Osteocyte (in vitro differentiated cells): ENCODE measurements at places on chromosomes 5 and 9.
A peak's percentile ranks its signal among the peaks of the same experiment; 100 is the strongest.

DNA sequence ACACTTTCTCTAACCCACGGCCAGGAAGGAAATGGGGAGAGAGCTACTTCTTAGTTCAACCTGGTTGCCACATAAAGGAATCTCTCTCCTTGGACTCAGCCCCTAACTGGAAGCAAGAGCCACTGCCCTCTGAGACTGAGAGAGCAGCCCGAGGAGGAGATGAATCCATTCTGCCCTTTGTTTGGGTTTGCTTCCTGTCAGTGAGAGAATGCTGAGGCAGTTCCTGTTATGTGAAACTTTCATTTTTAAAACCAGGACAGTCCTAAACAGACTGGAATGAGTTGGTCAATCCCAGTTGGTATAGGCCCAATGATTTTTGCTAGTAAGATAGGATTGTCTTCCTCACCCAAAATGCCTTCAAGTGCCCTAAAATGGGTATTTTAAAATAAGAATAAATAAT lies 205.1 kb downstream of the NTRK2 start:
- no peak overlapping the region for H3K4me3 ChIP-seq
- DNase-seq, result no peak
- H3K4me1 ChIP-seq, result peaks cover 9% of the 10 kb centered on the region
- no peaks in the 10 kb centered on the region for H3K36me3 ChIP-seq

DNA sequence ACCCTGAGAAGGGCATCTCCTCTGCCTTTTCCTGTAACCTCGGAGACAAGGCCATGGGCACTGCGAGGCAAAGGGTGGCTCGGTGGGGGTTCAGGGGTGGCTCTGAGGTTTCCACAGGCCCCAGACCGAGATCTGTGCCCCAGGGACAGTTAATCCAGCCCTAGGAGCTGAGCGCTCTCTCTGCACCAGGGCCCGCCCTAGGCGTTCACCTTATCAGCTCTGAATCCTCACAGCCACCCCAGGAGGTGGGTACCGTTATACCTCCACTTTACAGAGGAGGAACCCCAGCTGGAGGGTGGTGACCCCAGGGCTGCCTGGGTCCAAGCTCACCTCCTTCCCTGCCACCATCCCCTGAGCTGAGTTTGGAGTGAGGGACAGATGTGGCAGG lies 2.3 kb upstream of the ENG start:
- no peaks in the 10 kb centered on the region for H3K27me3 ChIP-seq
- no peak for DNase-seq
- no peak overlapping the region for H3K4me3 ChIP-seq
- no peaks in the 10 kb centered on the region for H3K36me3 ChIP-seq

DNA sequence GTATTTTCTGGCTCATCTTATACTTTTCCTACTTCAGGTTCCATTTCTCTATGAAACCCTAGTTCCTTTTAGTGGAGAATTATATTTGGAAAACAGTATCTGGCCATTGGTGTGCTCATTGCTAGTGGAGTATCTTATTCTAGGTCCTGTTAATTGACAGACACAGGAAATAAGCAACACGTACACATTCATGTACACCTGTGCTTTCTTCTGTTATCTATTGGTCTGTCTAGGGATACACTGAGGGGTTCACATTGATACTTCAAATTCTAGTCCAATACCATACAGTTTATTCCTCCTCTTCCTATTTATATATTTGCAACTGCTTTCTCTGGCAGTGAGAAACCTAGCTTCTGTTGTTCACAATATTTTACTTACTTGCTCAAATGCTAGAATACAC lies 110.2 kb downstream of the FER start:
- no peak overlapping the region for H3K27ac ChIP-seq
- peaks cover 8% of the 10 kb centered on the region for H3K36me3 ChIP-seq
- H3K4me1 ChIP-seq, result peaks cover 15% of the 10 kb centered on the region
- H3K4me3 ChIP-seq, result no peak overlapping the region
- no peaks in the 10 kb centered on the region for H3K27me3 ChIP-seq

GRCh38 chr9:96655198-96655851 lies at the start of gene PRXL2C:
TSS of gene PRXL2C (minus strand) at chr9:96655317. CDS start at chr9:96655281, 36 bp downstream.
- no peaks in the 10 kb centered on the region for H3K27me3 ChIP-seq
- H3K4me3 ChIP-seq, result peak within 1 kb of the TSS; percentile 94
- peak within 1 kb of the TSS; percentile 99 for H3K27ac ChIP-seq
- DNase-seq, result peak; percentile 94

DNA sequence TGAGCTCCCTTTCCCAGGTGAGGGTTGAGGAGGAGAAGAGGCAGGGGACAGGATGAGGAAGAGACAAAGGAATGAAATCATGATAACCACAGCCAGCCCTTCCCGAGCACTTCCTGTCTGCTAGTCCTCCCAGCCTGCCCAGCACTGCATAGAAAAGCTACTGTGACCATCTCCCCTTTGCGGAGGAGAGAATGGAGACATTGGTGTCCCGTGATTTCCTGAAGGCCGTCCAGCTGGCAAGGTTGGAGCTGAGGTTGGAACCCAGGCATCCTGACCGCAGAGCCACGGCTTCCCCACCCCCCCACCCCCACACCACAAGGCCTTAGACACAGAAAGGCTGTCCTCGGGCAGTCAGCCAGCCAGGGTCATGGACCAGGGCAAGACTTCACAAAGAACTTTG lies 131.1 kb upstream of the ICE1 start:
- H3K27me3 ChIP-seq, result peaks cover 6% of the 10 kb centered on the region
- DNase-seq, result no peak
- H3K36me3 ChIP-seq, result no peaks in the 10 kb centered on the region
- no peaks in the 10 kb centered on the region for H3K4me1 ChIP-seq
- H3K27ac ChIP-seq, result no peak overlapping the region
- H3K4me3 ChIP-seq, result no peak overlapping the region

DNA sequence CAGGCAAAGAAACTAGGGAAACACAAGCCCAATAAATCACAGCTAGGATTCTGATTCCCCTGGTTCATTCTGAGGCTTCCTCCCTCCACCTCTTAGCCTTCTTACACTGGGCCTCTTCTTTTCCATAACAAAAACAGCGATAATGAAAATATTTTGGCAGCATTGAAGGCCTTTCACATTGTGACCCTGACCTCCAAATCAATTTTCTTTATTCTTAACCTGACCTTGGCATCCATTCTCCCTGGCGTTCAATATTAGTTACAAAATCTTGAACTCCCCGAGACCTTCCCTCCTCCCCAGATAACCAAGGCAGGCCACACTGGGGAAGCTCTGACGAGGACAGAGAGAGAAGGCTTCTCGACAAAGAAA lies 399.9 kb downstream of the ZSWIM6 start:
- peaks cover 28% of the 10 kb centered on the region for H3K4me1 ChIP-seq
- H3K36me3 ChIP-seq, result no peaks in the 10 kb centered on the region
- no peak overlapping the region for H3K4me3 ChIP-seq
- no peak overlapping the region for H3K27ac ChIP-seq

DNA sequence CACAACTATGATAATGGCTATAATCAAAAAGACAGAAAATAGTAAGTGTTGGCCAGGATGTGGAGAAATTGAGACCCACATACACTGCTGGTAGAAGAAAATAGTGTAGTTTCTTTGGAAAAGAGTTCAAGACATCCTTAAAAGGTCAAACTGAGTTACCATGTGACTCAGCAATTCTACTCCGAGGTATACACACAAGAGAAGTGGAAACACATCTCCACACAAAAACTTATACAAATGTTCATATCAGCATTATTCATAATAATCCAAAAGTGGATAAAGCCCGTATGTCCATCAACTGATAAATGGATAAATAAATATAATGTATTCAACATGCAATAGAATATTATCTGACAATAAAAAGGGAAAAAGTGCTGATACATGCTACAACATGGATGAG lies 532.2 kb downstream of the NR2F1-AS1 start:
- no peak for DNase-seq
- no peaks in the 10 kb centered on the region for H3K27me3 ChIP-seq
- peaks cover 2% of the 10 kb centered on the region for H3K4me1 ChIP-seq
- H3K27ac ChIP-seq, result no peak overlapping the region

GRCh38 chr5:45038366-45038987 lies 229.7 kb downstream of the MRPS30 start:
- H3K4me3 ChIP-seq, result no peak overlapping the region
- no peaks in the 10 kb centered on the region for H3K4me1 ChIP-seq
- H3K36me3 ChIP-seq, result no peaks in the 10 kb centered on the region
